ENCODE measurements at places on chromosomes 6 and 20.

- no peak for DNase-seq
These were observed 90.8 kb upstream of the OGFRL1 start for GRCh38 chr6:71197780-71198179.

- DNase-seq: no peak
These were observed at the start of gene CD109 for GRCh38 chr6:73695619-73696421. CD109 (plus strand) TSS chr6:73696203; CDS start chr6:73696216, 13 bp downstream.

DNA sequence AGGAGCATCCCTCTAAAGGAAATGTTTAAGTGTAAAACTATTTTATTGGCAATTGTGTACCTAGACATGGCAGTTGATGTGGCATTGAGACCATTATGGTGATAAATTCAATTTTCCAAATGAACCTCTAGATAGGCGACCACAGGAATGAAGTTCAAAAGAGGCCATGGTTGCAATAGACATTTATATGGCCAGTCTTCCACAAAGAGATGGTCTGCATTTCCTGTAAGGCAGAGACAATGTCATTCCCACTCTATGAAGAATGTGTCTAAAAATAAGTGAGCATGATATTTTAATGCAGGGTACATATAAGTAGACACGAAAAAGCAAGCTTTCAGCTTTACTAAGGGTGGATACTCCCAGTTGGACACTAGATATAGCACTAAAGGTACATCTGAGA, 40.9 kb downstream of the THEMIS start:
- no peak for DNase-seq

DNA sequence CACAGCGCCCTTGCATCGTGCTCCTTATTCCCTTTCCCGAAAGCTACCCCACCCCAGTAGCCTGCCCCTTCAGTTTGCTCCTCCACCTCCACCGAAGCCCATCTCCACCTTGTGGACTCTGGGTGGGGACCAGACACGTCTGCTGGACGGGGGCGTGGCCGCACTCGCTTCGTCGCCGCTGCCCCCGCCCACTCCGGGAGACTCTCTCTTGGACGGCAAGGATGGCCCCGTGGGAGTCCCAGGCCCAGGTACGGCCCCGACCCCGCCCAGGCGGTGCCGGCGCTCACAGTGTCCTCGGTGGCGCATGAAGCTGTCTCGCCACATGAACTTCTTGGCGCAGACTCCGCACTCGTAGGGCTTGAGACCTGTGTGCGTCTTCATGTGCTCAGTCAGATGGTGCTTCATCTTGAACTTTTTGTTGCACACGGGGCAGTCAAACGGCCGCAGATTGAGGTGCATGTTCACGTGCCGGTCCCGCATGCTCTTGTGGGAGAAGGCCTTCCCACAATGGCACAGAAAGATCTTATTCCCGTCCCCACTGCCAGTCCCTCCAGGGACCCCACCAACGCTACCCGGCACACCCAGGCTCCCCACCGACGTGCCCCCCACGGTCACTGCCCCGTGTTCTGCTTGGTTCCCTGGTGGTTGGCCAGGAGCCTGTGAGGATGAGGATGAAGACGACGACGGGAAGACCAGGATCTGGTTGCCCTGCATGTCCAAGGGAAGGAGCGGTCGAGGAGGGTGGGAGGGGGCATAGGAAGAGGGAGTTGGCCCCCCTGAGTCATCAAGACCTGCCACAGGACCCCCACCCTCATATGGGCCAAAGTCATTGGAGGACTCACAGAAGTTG, 1.3 kb upstream of the TAPBP start:
- no peak for DNase-seq

- no peak for DNase-seq
These were observed 65.1 kb upstream of the SCGN start for GRCh38 chr6:25586927-25587326.

GRCh38 chr20:17317341-17317740, 90.5 kb downstream of the PCSK2 start:
- no peak for DNase-seq

DNA sequence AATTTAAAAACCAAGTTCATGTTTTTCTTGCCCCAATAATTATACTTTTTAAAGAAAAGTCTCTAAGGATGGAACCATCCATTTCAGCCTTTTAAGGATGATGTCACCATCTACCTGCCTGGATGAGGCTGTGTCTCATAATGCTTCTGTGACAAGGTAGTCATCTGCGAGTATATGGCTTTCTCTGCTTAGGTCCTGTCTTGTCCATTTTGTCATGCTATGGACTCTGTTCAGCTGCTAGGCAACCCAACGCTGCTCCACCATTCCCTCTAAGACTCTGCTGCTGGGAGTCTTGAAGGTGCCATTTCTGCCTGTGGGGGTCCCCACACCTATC, 459.8 kb upstream of the RUNX2 start:
- DNase-seq: no peak

DNA sequence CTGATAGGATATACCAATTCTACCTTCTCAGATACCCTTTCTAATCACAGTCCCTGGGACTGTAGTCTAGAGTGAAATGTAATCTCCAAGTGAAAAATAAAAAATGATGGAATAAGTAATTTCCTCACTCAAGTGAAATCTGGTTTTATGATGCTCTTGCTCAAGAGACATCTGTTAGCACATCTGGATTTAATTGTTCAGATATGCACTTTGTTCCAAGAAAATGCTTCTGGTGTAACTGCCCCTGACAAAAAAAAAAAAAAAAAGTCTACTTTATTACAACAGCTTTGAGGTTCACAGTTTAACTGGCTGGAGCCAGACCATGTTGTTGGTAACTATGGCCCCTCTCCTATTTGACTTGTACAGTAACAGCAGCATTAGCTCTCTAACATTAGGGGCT, 251.8 kb downstream of the BTBD9 start:
- DNase-seq: no peak

All from NCI-H1048 (cell line).